Activated CD8-positive, alpha-beta T cell treated with anti-CD3 and anti-CD28 coated beads for 36 hours (primary cell): ENCODE measurements at places on chromosomes 3 and 15. TPM values are rescaled to one million over a fixed set of nuclear protein-coding genes. Genes with fewer than 3 reads are reported as not detected.

DNA sequence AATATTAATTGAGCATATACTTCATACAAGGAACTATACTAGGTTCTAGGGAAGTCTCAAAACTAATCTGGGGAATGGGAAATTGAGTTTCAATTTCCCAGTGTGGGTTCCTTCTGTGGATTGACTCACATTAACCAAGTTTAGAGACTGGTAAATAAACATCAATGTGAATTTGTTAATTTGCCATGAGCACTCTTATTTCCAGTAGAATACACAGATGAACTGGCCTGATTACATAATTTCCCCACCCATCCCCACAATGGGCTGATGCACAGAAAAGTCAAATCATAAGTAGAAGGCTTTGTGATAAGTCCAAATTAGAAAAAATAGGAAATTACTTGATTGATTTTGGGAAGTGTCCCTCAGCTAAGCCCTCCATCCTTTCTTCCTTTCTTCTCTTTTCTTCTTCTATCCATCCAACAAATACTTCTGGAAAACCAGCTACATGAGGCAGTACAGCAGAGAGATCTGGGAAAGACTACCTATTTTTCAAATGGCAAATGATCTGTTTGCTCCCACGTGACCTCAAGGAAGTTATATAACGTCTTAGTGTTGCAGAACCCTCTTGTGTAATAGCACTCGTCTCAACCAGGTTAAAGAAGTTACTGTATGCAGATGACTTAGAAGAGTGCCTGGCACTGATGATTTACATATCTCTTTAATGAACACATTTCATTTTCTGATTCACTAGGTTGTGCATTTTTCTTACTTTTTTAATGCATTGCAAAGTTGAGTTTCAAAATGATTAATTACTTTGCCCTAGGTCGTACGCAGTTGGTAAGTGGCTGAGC is 312.3 kb downstream of the SV2B start:
- no peak for DNase-seq
- H3K36me3 ChIP-seq: no peaks in the 10 kb centered on the region
- peaks cover 2% of the 10 kb centered on the region for H3K4me1 ChIP-seq
- H3K27ac ChIP-seq: no peak overlapping the region
- no peak overlapping the region for H3K4me3 ChIP-seq
- H3K27me3 ChIP-seq: no peaks in the 10 kb centered on the region

DNA sequence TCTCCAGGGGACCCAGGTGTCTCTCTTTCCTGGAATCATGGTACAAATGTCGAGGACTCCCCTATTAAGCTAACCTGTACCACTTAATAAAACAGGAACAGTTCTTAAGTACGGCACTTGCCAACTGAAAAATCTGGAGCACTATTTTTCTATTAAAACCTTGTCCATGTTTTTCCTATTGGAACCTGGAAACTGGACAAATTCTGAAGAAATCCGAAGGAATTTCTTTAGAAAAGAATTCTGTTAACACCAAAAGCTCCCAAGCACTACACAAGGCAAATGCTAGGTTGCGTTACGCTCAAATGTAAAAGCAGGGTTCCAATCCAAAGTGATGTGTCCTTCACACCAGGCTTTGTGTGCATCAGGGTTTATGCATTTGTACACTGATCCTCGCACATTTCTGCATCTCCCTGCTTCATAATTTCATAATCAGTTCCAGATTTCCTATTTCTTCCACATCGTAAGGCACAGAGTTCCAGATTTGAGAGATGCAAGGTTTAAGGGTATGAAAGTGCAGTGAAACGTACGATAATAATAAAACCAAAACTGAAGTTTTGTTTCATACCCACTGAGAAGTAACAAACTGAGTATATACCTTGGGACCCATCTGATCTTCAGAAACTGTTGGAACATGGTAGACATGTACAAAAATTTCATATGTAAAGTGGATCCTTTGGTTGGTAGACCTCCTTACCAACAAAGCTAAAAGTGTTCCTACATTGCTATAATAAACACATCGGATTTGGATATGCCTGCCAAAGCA is 132.1 kb upstream of the WNT5A start:
- no peaks in the 10 kb centered on the region for H3K4me1 ChIP-seq
- H3K4me3 ChIP-seq: no peak overlapping the region
- no peaks in the 10 kb centered on the region for H3K27me3 ChIP-seq
- H3K36me3 ChIP-seq: no peaks in the 10 kb centered on the region
- DNase-seq: no peak

DNA sequence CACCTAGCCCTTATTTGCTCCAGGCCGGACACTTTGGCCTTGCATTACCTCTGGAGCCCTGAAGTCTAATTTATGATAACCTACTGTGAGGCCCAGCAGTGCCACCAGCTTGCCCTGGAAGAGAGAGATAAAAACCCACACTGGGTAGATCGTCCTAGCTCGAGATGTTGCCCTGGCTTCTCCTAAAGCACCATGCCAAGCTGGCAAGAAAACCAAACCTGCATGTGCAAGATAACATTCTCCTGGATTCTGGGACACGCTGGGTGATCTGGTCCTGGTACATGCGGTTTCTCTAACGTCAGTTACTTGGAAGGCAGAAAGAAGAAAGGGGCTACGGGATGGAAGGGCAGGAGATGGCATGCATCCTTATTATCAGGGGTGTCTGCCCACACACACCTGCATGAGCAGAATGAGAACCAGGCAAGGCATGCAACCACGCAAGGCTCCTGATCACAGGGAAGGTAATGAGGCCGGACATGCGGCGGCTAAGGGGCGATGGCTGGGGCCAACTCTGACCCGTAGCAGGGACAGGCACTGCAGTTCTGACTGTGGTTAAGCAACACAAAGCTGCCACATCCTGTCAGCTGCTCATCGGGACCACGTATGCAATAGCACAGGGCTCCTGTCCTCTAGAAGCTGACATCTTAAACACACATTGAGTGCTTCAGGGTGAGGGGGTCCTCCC is 73.0 kb downstream of the OXNAD1 start:
- peak overlapping the region; percentile 90 for H3K27ac ChIP-seq
- peaks cover 56% of the 10 kb centered on the region for H3K4me1 ChIP-seq
- DNase-seq: peak; percentile 86
- peak overlapping the region; percentile 2 for H3K4me3 ChIP-seq

GRCh38 chr15:73984208-73984979 is 7.7 kb downstream of the STOML1 start:
- peak overlapping the region; percentile 35 for H3K27ac ChIP-seq
- peaks cover 8% of the 10 kb centered on the region for H3K36me3 ChIP-seq
- no peaks in the 10 kb centered on the region for H3K27me3 ChIP-seq
- H3K4me3 ChIP-seq: no peak overlapping the region

- H3K27ac ChIP-seq: no peak overlapping the region
- no peak overlapping the region for H3K4me3 ChIP-seq
- H3K36me3 ChIP-seq: no peaks in the 10 kb centered on the region
- no peak for DNase-seq
Observed at GRCh38 chr3:45043728-45044299, 17.7 kb downstream of the CLEC3B start.

- H3K36me3 ChIP-seq: peaks cover 7% of the 10 kb centered on the region
- no peak overlapping the region for H3K27ac ChIP-seq
- no peaks in the 10 kb centered on the region for H3K27me3 ChIP-seq
- H3K4me1 ChIP-seq: peaks cover 56% of the 10 kb centered on the region
- DNase-seq: no peak
- H3K4me3 ChIP-seq: no peak overlapping the region
Observed at GRCh38 chr15:31403096-31403495, 76.5 kb downstream of the KLF13 start.

The PROS1 gene
- total RNA-seq: not detected

The SLC24A5 gene
- not detected for total RNA-seq

The KBTBD13 gene
- not detected for total RNA-seq

The TMPRSS7 gene
- total RNA-seq: not detected

The SERINC4 gene
- total RNA-seq: not detected

The TM4SF18 gene
- not detected for total RNA-seq
